ENCODE measurements at places on chromosomes 7 and 10.
A peak's percentile ranks its signal among the peaks of the same experiment; 100 is the strongest.

DNA sequence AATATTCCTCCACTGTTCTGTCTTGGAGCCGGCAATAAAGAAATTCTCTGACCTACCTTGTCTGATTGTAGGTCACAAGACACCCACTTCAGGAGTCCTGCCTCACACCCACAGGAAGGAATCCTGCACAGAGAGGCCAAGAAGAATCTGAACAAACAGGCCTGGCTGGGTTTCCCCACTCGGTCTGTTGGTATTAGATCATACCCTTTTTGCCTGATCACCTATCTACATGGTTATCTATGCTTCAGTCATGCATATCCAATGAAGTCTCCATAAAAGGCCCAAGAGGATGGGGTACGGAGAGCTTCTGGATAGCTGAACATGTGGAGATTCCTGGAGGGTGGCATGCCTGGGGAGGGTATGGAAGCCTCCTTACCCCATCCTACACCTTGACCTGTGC, 12.3 kb downstream of the OGDH start:
- no peak for DNase-seq

- DNase-seq, result no peak
These were observed 3.2 kb upstream of the IFIT1 start for GRCh38 chr10:89389254-89389653.

DNA sequence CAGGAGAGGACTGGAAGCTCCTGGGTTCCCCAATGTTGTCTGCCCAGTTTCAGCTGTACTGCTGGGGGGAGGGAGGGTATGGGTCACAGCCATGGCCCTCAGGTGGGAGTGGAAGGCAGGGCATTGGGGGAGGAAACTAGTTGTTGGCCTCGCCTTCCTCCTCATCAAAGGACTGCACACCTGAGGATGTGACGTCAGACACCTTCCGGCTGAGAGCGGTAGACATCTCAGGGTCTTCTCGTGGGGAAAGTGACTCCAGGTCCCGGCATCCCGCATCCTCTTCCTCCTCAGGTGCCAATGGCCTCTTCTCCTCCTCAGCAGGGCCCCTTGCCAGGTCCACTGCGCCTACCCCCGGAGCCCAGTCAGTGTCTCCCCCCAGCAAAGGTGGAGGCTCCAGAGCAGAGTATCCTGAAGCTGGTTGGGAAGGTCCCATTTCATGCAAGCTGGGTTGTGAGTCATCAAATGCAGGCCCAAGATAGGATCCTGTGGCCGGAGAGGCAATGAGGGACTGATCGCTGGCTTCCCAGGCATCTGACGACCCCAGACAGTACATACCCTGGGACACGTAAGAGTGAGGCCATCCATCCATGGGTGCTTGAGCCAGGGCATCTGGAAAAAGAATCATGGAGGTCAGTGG, 6.0 kb downstream of the FAM131B start:
- DNase-seq, result no peak

GRCh38 chr10:77498210-77498609, 139.4 kb downstream of the KCNMA1 start:
- no peak for DNase-seq

GRCh38 chr7:37070031-37070430, 345.7 kb upstream of the AOAH start:
- DNase-seq, result no peak

- DNase-seq, result no peak
These were observed 429.1 kb downstream of the KIF20B start for GRCh38 chr10:90130321-90131086.

DNA sequence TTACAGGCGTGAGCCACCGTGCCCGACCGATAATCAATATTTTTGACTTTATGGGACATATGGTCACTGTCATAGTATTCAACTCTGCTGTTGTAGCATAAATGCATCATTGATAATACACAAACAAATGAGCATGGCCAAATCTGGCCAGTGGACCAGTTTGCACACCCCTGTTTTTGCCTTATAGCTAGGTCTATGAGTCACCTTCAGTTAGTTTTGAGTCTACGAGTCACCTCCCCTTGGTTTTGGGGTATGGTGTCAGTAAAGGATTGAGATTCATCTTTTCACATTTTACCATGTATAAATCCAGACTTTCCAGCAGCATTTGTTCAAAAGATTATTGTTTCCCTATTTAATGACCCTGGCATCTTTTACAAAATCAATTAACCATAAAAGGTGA, 362.5 kb upstream of the NRP1 start:
- DNase-seq, result no peak

DNA sequence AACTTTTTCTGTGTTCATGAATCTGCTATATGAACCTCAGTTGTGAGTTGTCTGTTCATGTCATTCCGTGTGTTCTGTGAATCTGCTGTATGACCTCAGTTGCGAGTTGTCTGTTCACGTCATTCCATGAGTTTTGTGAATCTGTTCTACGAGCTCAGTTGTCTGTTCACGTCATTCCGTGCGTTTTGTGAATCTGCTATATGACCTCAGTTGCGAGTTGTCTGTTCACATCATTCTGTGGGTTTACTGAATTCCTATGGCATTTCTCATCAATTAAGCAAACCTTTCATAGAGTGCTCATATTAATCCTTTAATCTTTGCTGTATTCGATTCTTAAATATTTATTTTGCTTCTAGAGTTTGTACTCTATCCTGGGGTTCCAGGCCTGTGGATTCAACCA, 150.6 kb downstream of the DIP2C start:
- DNase-seq, result no peak

DNA sequence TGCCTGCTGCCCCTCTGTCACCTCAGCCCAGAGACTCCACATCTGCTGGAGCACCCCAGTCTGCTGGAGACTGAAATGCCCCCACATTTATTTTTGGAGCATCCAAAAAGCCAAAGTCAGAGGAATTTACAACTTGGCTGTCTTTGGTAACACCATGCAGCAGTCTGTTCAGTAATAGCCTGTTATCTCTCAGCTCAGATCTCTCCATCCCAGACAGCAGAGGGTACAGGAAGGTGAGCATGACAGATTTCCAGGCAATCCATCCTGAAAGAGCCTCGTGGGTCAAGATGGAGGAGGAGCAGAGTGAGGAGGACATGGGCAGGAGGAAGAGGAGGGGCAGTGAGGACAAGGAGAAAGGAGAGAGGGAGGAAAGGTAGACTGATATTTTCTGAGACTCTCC, 55.9 kb downstream of the GRID1 start:
- DNase-seq, result no peak

DNA sequence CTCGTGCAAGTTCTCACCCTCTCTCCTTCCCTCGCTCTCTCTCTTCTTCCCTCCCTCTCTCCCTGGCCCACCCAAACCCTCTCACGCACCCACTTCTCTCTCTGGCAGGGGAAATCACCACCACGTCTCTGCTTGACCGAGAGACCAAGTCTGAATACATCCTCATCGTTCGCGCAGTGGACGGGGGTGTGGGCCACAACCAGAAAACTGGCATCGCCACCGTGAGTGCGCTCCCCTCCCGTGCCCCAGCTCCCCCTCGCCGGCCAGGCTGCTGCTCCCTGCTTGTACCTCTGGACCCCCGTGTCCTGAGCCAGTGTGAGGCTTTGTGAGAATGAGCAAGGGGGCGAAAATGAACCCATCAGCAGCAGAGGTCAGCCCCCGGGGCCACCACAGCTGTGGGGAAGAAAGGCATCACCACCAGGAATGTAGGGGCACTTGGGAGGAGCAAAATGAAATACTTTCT, 25.5 kb downstream of the C10orf105 start:
- no peak for DNase-seq

DNA sequence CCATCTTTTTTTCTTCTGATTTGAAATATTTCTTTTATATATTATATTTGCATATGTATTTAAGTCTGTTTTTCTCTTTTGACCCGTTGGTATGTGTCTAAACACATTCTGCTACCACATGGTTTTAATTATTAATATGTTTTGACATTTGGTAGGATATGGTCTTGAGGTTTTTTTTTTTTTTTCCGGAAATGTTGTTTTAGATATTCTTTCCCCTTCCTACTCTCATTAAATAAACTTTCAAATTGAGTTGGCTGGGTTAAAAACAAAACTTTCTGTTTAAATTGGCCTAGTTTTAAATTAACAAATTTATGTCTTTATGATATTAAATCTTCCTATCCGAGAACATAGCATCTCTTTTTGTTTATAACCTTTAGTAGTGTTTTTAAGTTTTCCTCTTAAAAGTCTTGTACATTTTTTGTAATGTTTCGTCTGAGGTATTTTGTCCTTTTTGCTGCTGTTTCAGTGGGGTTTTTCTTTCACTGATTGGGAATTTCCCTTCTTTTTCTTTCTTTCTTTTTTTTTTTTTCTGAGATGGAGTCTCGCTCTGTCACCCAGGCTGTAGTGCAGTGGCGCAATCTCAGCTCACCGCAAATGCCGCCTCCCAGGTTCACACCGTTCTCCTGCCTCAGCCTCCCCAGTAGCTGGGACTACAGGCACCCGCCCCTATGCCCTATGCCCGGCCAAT, 25.4 kb downstream of the STAM start:
- DNase-seq, result peak; percentile 48

DNA sequence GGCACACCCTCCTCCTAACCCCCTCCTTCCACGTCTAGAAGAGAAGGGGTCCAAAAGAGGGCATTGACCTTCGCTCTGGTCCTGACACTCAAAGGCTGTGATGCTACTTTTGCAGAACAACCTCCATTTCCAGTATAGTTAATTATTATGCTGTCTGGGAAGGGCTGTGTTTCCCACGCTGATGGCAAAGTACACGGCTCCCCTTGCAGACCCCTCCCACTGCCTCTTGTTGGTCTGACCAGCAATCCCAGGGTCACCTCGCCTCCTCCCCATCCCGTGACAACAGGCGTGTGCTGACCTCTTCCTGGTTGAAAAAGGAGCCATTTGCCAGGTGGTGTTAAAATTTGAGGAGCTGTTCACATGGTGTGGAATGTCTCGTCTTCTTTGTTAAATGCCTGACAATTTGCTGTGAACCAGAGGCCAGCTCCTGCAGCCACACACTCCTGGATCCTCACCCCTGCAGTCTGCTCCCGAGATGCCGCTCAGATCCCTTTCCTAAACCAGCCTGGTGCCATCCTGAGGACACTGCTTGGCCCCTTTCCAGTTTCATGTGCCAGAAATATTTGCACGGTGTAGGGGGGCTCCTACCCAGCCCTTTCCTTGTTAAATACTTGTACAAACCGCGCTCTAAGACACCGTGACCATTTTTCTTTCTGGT, 321.7 kb downstream of the WDR37 start:
- DNase-seq, result no peak

GRCh38 chr10:2890093-2890492, 177.3 kb upstream of the PFKP start:
- DNase-seq, result no peak

- no peak for DNase-seq
These were observed 203.5 kb downstream of the HIBADH start for GRCh38 chr7:27459021-27459730.

GRCh38 chr10:12435348-12435747, 86.0 kb downstream of the CAMK1D start:
- DNase-seq, result no peak

DNA sequence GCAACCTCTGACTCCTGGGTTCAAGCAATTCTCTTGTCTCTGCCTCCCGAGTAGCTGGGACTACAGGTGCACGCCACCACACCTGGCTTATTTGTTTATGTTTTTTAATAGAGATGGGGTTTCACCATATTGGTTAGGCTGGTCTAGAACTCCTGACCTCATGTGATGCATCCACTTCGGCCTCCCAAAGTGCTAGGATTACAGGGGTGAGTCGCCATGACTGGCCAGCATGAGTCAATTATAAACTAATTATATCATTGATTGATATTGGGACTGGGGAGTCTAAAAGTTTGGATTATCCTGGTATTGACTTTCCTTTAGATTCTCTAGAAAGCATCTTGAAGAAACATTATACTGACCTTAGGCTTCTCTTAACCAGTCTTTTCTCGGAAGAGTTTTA, 73.9 kb upstream of the CCNY start:
- no peak for DNase-seq

DNA sequence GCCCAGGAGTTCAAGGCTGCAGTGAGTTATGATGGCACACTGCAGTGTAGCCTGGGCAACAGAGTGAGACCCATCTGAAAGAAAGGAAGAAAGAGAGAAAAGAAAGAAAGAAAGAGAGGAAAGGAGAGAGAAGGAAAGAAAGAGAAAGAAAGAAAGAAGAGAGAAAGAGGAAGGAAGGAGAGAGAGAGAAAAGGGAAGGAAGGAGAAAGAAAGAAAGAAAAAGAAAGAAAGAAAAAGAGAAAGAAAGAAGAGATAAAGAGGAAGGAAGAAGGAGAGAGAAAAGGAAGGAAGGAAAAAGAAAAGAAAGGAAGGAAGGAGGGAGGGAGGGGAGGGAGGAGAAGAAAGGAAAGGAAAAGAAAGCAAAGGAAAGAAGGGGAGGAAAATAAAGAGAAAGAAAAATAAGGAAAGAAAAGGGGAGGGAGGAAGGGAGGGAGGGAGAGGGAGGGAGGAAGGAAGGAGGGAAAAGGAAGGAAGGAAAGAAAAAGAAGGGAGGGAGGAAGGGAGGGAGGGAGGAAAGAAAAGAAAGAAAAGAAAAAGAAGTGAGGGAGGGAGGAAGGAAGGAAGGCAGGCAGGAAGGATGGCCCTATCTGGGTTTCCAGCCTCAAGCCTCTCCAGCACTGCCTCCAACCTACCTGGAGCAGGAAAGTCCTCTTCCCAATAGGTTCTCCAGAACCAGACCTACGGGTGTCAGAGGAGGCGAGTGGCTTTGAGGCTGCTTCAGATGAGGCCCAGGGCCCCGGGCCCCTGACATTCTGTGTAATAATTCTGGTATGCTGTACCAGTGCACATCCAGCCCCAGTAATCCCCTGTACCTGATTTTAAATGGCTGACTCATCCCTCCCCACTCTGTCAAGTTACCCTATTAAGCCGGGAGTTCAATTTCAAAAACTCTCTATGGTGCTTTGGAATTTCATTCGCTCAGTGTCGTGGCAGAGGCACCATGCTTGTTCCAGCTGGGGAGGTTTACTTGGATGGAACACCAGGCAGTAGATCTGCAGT, 6.8 kb upstream of the PARD3 start:
- no peak for DNase-seq

DNA sequence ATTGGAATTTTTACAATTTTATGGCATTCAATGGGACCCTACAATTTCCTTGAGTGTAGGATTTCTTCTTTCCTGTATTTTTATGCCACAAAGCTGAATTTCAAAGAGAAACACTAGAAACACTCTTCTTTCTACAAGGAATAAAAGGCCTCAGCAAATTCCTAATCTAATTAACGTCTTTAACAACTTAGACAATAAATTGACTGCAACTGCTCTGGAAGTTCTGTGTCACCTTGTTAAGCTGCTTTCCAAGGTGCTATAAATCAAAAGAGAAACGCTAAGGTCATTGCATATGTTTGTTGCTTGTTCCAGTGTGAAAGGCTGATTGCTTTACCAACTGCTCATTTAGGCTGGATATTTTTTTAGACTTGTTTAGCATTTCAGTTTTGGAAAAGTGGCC, 182.2 kb downstream of the POLR1F start:
- DNase-seq, result no peak

- DNase-seq, result no peak
These were observed 103.7 kb upstream of the HGF start for GRCh38 chr7:81873559-81873958.
